ENCODE measurements at places on chromosomes 16 and 17. TPM values are rescaled to one million over a fixed set of nuclear protein-coding genes. Genes with fewer than 3 reads are reported as not detected.

Gene SPAG5
- total RNA-seq: 84.5 TPM

GRCh38 chr17:13306310-13306962, 288.6 kb upstream of the ELAC2 start:
- DNase-seq: peak; percentile 78

- no peak for DNase-seq
These were observed 5.5 kb upstream of the ZNF771 start for GRCh38 chr16:30401768-30402425.

GRCh38 chr16:82748026-82748425, 121.3 kb downstream of the CDH13 start:
- peak; percentile 31 for DNase-seq

Gene SLC16A13
- total RNA-seq: 0.43 TPM

GRCh38 chr17:57972151-57972550, 15.9 kb downstream of the VEZF1 start:
- no peak for DNase-seq

Gene NPIPB4
- 9.7 TPM for total RNA-seq

- DNase-seq: no peak
These were observed 104.4 kb downstream of the SSH2 start for GRCh38 chr17:29825604-29826003.

Gene TMC8
- total RNA-seq: 0.95 TPM

DNA sequence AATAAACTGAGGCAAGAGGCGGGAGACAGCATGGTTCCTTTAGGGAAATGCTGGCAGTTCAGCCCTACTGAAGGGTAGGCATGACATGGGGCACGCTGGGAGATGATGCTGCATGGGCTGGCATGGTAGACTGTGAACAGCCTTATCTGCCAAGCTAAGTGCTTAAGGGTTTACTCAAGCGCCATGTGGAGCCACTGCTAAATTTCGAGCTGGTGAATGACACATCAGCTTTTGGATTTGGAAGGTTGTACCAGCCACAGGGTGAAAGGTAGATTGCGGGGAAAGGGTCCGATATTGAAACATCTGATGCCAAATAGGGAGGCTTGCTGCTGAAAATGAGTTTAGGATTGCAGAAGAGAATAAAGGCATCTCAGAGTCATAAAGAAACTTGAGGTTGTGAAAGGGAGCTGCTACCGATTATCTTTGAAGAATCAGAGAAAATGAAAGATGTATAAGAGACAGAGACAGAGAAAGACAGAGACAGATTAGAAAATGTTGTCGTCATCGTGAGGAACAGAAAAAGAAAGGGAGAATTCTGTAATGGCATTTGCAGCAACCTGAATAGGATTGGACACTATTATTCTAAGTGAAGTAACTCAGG, 16.3 kb downstream of the PIK3R5 start:
- no peak for DNase-seq

GRCh38 chr16:49431040-49431439, 57.4 kb downstream of the C16orf78 start:
- no peak for DNase-seq

Gene TNFSF12
- 3.2 TPM for total RNA-seq

Gene HNF1B
- not detected for total RNA-seq

GRCh38 chr17:14082848-14083247, 13.5 kb downstream of the COX10 start:
- DNase-seq: no peak

Gene ZG16
- not detected for total RNA-seq

Gene B3GNT9
- 2.8 TPM for total RNA-seq

DNA sequence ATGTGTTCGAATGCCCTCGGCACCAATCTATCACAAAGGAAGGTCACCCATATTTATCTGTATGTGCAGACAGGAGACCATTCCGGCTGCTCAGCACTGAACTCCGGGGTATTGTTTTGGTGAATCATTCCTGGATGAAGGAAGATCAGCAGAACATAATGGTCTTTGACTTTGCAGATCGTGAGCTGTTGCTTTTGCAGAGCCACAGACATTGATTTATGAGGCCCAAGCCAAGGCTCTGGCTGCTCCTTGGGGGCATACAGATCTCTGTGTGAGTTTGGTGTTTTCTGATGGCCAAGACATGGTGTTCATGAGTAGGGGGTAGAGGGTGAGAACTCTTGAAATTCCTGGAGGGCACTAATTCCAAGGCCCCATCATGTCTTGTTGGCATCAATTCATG, 458.8 kb upstream of the HSBP1 start:
- DNase-seq: peak; percentile 34

Gene CA4
- total RNA-seq: not detected

Gene IST1
- total RNA-seq: 107 TPM

Gene PRCD
- total RNA-seq: 1.5 TPM

Gene CHST5
- total RNA-seq: not detected

- peak; percentile 74 for DNase-seq
These were observed 12.3 kb downstream of the FOXL1 start for GRCh38 chr16:86590501-86591144.

- DNase-seq: no peak
These were observed 7.1 kb upstream of the CPSF4L start for GRCh38 chr17:73268582-73269328.

Gene GAST
- not detected for total RNA-seq

DNA sequence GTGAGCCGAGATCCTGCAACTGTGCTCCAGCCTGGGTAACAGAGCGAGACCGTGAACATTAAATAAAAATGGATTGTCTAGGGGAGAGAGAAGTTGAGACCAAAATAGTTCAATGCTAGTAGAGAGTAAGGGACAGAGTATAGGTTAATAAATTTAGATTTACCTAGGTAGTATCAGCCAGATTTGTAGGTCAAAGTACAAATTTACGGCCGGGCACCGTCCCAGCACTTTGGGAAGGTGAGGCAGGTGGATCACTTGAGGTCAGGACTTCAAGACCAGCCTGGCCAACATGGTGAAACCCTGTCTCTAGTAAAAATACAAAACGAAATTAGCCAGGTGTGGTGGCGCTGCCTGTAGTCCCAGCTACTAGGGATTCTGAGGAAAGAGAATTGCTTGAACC, 12.2 kb upstream of the BMERB1 start:
- DNase-seq: no peak

DNA sequence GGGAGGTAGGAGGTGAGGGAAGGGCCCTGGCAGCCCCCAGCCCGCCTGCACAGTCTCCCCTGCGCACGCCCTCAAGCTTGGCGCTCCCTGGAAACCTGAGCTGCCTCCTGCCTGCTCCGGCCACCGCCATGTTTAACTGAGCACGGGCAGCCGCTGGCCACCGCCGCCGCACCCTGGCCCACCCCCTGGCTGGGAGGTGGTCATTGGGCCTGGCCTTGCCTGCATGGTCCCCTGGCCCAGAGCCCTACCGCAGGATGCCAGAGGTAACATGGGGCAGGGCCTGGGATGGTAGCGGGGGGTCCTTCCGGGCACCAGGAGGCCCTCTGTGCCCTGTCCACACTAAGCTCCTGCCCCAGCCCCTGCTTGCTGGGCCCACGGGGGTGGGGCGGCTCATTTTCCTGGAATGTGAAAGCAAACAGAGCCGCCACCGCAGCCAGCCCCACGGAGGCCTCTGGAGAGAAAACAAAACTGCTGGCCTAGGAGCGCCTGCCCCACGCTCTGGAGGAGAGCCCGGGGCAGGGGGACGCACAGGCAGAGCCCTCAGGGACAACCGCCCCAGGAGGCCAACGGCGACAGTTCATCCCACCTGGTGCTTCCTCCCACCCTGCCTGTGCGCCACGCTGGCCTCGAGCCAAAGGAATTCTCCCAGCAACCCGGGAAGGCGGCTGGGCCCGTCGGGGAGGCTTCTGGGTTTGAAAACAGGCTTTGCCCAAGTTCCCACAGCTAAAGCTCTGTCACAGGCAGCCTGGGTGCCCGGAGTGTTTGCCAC, 8.9 kb downstream of the NHERF2 start:
- peak; percentile 90 for DNase-seq

DNA sequence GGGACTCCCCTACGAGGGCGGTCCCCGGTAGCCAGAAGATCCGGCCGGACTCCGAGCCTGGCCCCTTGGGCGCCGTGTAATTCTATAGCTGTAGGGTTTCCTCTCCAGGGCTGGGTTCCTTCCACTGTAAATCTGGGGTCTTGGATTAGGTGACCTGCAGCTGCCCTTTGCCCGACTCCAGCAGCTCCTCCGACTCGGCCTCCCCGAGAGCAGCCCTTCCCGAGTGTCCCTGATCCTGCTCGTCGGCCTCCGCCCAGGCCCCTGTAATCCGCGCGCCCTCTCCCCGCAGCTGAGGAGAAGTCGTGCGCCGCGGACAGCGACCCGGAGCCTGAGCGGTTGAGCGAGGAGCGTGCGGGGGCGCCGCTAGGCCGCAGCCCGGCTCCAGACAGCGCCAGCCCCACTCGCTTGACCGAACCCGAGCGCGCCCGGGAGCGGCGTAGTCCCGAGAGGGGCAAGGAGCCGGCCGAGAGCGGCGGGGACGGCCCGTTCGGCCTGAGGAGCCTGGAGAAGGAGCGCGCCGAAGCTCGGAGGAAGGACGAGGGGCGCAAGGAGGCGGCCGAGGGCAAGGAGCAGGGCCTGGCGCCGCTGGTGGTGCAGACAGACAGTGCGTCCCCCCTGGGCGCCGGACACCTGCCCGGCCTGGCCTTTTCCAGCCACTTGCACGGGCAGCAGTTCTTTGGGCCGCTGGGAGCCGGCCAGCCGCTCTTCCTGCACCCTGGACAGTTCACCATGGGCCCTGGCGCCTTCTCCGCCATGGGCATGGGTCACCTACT, 5.5 kb downstream of the TBX2 start:
- DNase-seq: no peak

Gene NEUROD2
- not detected for total RNA-seq

- no peak for DNase-seq
These were observed 31.3 kb upstream of the KRT17 start for GRCh38 chr17:41655611-41656111.

- no peak for DNase-seq
These were observed 2.4 kb downstream of the SPN start for GRCh38 chr16:29665294-29666077.

GRCh38 chr17:1577182-1577581, 14.6 kb upstream of the PITPNA start:
- DNase-seq: peak; percentile 91

- DNase-seq: peak; percentile 65
These were observed 456.2 kb upstream of the DYNLRB2 start for GRCh38 chr16:80084614-80085013.

- no peak for DNase-seq
These were observed 64.8 kb downstream of the GNA13 start for GRCh38 chr17:64991726-64992125.

GRCh38 chr16:30552956-30553355, 5.2 kb downstream of the ZNF764 start:
- no peak for DNase-seq

Gene NOG
- 28.4 TPM for total RNA-seq

Gene HBA1
- not detected for total RNA-seq

Gene NOL3
- total RNA-seq: 22.8 TPM
